ENCODE measurements at places on chromosomes 13 and 19.
A peak's percentile ranks its signal among the peaks of the same experiment; 100 is the strongest.

- DNase-seq, result no peak
Measured at GRCh38 chr13:48333976-48334375, 30.4 kb downstream of the RB1 start.

GRCh38 chr13:25951831-25952230 is 100.0 kb downstream of the SHISA2 start:
- no peak for DNase-seq

DNA sequence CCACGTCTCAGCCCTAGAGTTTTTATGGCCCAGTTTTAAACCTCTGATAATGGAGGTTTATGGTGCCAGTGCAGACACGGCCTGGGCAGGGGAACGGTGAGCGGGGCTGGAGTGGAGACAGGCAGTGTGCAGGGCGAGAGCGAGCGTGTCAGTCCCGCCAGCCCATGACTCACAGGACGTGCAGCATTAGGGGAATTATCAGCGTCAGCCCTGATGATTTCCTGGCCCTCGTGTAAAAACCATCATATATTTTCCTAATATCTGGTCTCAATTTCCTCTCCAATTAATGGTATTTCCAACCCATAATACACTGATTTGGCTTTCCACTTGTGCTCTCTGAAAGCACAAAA is 104.6 kb upstream of the VSTM2B start:
- DNase-seq, result no peak

DNA sequence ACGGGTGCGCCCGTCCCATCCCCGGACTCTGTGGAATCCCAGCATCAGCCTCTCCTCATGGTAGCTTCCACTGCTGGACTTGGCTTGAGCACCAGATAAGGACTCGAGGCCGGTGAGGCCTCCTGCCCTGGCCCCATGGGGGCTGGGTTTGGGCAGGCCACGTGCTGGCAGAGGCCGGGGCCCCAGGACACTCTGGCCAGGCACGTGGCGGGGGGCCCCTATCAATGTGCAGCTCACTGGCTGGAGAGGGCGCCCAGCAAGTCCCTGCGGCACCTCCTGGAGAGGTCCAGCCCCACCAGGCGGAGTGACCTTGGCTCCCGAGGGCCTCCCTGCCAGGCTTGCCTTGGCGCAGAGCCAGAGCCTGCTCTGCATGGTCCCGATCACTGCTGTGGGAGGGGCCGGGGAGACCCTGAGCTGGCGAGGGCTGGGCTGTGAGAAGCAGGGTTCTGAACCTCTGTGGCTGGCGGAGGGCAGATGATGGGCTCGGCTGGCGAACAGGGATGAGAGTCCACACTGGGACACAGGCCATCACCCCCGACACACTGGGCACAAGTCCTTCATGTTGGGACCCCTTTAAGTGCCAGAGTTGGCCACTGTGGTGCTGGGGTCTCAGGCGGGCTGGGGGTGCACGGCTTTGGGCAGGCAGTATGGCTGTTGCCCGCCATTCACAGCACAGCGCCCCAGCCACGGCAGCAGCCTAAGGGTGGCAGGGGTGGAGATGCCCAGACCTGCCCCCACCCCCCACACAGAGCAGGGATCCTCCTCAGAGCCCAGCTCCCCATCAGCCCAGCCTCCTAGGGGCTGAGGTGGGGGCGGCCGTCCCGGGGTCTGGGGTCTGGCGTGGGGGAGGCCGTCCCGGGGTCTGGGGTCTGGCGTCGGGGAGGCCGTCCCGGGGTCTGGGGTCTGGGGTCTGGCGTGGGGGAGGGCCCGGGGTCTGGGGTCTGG is 19.1 kb downstream of the CEBPG start:
- peak; percentile 96 for DNase-seq

GRCh38 chr19:17841810-17842662 is 5.7 kb downstream of the JAK3 start:
- DNase-seq, result no peak

- DNase-seq, result no peak
Measured at GRCh38 chr13:98719527-98720250, 32.8 kb downstream of the SLC15A1 start.

DNA sequence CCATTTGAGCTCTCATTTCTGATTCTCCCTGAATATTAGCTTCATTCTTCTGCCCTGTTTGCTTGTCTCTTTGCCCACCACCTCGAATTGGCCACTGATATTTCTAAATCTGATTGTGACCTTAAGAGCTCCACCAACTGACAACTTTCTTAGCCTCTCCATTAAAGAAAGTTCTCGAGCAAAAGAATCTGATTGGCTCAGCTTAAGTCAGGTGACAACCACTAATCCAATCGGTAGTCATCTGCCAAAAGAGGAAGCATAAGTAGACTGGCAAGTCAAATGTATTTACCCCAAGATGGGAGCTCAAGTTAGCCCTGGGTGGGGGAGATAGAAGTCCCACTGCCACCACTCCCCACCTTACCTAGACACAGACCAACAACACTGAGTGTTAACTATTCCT is 41.5 kb downstream of the NOTCH3 start:
- DNase-seq, result no peak

- DNase-seq, result no peak
Measured at GRCh38 chr13:32737111-32737571, 150.9 kb downstream of the PDS5B start.

DNA sequence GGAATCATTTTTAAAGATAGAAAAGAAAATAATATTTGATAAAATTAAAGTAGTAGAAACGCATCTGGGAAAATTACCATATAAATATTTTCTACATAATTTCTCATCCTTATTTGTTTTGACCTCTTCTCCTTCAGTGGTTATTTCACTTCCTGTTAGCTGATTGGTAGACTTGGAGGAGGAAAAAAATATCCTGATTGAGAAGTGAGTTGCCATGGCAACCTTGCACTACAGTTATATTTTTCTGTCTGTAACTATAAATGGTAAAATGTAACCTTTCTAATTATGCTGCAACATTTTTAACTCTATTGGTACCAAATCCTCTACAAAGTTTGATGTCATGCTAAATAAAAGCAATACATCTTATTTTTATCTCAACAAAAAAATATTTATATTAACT is 45.2 kb downstream of the SCEL start:
- no peak for DNase-seq

GRCh38 chr19:41876847-41877832 is at the start of gene CD79A:
Gene CD79A, plus strand, starts transcription at chr19:41877279. Its CDS starts 26 bp downstream, at chr19:41877305.
- DNase-seq, result no peak

- peak; percentile 83 for DNase-seq
Measured at GRCh38 chr13:27919934-27920676, at the start of gene PDX1. Gene PDX1, plus strand, starts transcription at chr13:27920000. Its CDS starts 139 bp downstream, at chr13:27920139.

DNA sequence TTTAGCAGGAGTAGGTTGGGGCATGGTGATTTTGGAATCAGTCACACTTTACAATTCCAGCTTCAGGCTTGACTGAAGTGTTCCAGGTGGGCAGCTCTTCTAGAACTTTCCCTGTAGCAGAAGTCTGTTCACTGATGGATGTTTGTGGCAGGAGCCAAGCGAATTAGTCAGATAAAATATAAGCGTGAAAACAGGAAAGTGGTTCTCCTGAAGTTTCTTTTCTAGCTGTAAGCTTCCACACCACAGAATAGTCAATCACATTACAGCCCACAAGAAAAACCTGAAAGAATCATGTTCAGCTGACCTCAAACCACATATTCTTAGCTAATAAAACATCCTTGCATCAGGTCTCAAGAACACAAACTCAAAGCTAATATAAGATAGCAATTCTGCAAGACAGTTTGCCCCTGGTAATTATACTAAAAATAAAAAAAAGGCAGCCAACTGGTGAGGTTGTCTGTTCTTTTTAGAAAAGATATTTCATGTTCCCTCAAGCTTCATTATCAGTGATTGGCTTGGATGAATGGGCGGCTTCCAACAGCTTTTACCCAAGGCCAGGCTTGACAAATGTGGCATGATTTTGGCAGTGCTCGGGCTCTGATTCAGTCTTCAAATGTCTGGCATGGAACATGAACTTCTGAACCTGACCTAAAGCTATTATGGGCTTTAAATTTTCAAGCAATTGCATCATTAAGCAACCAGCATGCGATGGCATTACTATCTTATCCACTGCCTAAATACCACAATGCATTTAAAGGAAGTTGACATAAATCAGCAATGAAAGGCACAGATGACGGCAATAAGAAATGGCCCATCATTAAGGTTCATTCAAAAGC is 136.8 kb downstream of the DCLK1 start:
- no peak for DNase-seq

- DNase-seq, result no peak
Measured at GRCh38 chr19:1318678-1319471, 33.2 kb downstream of the EFNA2 start.

- peak; percentile 95 for DNase-seq
Measured at GRCh38 chr19:1929021-1929742, 11.8 kb upstream of the CSNK1G2 start.

DNA sequence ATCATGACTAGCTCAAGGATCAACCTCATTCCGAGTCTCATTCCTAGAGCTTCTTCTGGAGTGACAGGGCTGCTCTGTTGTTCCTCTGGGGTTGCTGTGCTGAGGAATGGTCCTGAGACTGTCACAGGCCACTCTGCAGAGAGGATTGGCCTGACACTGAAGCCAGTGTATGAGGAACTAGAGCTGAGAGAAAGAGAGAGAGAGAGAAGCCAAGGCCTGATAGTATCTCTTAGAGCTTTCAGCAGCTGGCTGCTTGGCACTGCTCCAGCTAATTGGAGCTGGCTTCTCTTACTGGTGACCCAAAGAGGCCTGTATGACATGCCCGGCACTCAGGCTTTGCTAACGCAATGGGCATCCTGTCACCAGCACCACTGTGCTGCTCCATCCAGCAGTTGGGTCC is 73.4 kb upstream of the FLT1 start:
- no peak for DNase-seq

- no peak for DNase-seq
Measured at GRCh38 chr13:74024856-74025255, 109.3 kb downstream of the KLF12 start.

GRCh38 chr13:23357349-23357748 is 76.2 kb downstream of the SACS start:
- DNase-seq, result no peak

GRCh38 chr19:4807188-4807587 is 15.7 kb downstream of the FEM1A start:
- no peak for DNase-seq

- DNase-seq, result no peak
Measured at GRCh38 chr19:51324167-51324481, 12.7 kb downstream of the IGLON5 start.

DNA sequence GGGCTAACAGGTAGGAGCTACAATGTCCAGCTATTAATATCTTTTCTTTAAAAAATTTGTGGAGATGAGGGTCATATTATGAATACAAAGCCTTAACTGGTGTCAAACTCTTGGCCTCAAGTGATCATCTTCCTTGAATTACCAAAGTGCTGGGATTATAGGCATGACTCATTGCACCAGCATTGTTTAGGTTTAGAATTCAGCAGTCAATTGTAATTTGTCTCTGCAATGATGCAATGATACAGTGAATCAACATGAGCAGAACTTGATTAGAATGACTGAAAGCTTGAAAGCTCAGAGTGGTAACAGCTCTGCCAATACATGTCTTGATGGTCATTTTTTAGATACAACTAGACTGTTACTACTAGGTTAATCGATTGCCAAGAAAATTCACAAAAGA is 752.8 kb upstream of the MIR17HG start:
- no peak for DNase-seq

DNA sequence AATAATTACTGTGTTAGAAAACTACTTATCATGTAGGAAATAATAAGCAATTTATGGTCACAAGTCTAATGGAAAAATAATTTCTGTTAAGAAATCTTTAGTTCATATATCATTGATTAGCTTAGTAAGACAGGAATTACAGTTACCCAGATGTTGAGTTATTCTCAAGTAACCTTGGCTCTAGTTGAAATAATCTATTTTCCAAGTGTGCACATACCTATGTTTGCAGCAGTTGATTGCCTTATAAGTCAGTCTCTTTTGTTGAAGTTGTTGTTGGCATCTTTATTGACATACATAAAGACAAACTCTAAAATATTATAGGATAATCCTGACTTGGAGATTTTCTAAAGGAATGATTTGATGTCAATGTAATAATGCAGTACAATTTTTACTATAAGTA is 511.4 kb upstream of the KLF12 start:
- DNase-seq, result no peak

- no peak for DNase-seq
Measured at GRCh38 chr13:54593504-54593903, 1564.9 kb downstream of the OLFM4 start.

DNA sequence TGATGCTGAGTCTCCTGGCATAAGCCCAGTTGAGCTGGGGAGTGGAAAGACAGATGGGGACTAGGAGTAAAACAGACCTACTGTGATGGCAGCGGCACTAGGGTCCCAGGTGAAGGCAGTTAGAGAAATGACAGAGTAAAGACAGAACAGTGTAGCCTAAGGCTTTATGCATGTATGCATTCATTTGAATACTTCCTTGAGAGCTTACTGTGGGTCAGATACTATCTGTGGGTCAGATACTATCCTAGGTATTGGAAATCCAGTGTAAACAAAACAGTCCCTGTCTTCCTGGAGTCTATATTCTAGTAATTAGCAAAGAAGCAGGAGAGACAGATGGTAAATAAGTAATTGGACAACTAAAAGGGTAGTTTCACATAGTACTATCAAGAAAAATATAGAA is 73.7 kb upstream of the LRCH1 start:
- DNase-seq, result no peak

- no peak for DNase-seq
Measured at GRCh38 chr13:90751026-90751425, 596.5 kb upstream of the MIR17HG start.

DNA sequence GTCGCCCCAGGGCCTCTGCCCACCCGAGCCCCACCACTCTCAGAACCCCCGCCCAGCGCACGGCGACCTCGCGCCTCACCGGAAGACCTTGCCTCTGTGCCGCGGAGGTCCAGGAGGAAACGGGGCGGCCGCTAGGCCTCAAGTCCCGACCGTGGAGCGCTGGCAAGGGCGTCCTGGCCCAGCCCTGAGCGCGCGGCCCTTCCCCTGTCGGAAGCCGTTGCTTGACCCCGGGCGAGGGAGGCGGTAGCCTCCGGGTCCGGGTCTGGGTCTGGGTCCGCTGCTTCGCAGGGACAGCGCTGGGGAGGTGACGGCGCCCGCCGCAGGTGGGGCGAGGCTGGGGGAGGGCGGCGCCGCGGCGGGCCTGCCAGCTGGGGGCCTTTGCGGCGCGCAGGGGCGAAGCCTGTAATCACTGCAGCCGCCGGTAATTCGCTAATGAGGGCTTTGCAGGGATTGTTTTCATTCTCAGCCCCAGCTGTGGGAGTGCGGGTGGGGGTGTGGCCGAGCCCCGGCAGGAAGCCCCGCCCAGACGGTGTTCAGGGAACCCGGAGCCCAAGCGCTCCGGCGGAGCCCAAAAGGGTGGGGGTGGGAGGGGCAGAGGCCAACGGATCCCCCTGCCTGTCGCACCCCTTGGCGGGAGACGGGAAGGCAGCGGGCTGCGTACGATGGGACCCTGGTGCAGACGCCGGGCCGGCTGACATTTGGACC is 8.6 kb downstream of the C19orf25 start:
- DNase-seq, result peak; percentile 95

- DNase-seq, result no peak
Measured at GRCh38 chr19:18414504-18415177, 4.6 kb upstream of the SSBP4 start.

GRCh38 chr13:75345193-75345592 is 136.8 kb downstream of the TBC1D4 start:
- DNase-seq, result no peak

- DNase-seq, result no peak
Measured at GRCh38 chr13:113747291-113747833, 11.7 kb upstream of the TMEM255B start.

- no peak for DNase-seq
Measured at GRCh38 chr13:84998681-84999080, 800.5 kb downstream of the SLITRK6 start.

Measured in HuH-7.5 (cell line).